Panc1 (cell line): ENCODE measurements at places on chromosomes 4 and X.

- no peak for DNase-seq
Measured at GRCh38 chr4:150316332-150317205, 238.3 kb downstream of the DCLK2 start.

- no peak for DNase-seq
Measured at GRCh38 chr4:24781999-24782745, 13.2 kb upstream of the SOD3 start.

DNA sequence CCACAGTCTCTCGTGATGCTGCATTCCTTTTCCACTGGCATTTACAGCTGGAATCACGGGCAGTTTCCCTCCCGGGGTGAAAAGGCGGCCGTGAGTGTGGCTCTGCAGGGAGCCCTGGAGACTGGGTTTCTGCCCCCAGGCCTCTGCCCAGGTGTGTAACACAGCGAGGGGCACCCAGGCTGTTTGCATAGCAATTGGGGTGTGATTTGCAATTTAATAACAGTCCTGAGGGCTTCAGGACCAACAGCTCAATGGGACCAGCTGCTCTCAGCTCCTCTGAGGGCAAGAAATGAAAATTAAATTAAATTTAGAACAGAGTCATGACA, 99.0 kb upstream of the SHOX start:
- DNase-seq = no peak

- no peak for DNase-seq
Measured at GRCh38 chr4:150379454-150379853, 202.5 kb upstream of the MAB21L2 start.

DNA sequence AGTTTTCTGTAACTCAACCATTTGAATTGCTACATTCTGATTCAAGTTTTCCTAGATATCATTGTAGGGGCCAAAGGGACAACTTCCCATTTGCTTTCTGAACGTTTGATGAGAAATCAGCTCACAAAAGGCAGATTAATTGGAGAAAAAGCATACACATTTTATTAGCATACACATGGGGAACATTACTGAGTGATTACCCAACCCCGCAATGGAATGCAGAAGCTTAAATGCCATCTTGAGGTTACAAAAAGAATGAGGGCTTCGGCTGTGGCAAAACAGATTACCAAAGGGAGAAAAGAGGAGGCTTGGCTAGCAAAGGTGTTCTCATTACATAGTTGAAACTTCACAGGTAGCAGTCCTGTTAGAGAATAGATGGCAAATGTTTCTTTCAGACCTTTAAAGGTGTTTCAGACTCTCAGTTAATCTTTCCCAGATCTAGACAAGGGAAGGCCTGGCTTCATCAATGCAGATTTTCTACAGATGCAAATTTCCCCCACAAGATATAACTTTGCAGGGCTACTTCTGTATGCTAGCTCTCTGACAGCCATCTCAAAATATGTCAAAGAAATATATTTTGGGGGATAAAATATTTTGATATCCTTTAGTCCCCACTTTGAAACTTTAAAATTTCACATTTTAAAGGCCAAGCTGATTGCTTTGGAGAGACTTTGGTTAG, 26.5 kb upstream of the HERC6 start:
- DNase-seq = no peak

DNA sequence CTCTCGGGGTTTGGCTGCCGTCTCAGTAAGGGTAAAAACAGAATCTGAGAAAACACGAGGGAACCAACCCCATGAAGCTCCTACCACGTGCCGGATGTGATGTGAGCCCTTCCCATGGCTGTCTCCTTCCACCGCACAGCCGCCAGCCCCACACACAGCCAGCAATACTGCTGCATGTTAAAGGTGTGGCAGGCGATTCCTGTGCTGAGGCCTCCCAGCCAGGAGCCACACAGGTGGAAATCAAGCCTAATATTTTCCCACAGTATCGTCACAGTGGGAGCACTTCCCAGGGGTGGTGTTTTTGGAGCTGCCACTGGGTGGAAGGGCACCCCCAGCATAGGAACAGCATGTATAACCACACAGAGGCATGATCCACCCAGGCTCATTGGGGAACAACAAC, 77.5 kb downstream of the SLC2A9 start:
- DNase-seq = no peak

DNA sequence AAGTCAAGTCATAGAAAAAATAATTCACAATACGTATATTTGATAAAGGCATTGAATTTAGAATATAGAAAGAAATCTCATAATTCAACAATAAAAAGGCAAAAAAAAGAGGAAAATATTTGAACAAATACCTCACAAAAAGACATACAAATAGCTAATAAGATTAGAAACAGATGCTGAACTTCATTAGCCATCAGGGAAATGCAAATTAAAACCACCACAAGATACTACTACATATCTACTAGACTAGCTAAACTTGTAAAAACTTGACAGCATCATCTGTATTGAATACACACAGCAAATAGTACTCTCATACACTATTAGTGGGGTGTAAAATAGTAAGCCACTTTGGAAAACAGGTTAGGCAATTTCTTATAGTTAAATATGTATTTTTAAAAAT, 128.7 kb upstream of the TLL1 start:
- no peak for DNase-seq

DNA sequence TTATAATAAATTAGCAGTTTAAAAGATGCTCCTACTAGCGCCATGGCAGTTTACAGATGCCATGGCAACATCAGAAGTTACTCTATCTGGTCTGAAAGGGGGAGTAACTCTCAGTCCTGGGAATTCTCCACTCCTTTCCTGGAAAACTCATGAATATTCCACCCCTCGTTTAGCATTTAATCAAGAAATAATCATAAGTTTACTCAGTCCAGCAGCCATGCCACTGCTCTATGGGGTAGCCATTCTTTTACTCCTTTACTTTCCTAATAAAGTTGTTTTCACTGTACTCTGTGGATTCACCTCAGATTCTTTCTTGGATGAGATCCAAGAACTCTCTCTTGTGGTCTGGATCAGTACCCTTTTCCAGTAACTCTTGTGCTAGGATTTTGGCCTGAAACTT, 52.3 kb downstream of the GUCY1B1 start:
- no peak for DNase-seq

DNA sequence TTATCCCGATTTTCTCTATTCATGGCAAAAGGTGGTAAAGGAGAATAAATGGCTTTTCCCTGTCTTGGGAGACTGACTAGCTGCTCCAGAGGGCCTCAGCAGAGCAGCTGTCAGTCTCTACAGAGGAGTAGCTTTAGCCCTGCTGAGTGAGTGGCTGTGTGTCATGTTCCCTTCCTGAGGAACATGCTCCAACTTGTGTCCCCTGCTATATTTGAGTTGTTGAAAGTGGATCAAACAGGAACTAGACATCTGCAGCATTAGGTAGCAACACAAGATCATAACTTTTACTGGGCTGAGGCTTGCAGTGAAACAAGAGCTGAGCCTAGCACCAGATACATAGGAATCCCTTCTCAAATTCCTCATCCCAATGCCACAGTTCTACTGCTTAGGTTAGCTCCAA, 26.7 kb upstream of the PLAC1 start:
- DNase-seq = no peak

GRCh38 chrX:45007598-45007997, 134.6 kb downstream of the KDM6A start:
- no peak for DNase-seq

- DNase-seq = no peak
Measured at GRCh38 chrX:46961574-46962283, 49.5 kb downstream of the JADE3 start.

- DNase-seq = peak; percentile 32
Measured at GRCh38 chr4:165580351-165580905, 201.6 kb downstream of the CPE start.

DNA sequence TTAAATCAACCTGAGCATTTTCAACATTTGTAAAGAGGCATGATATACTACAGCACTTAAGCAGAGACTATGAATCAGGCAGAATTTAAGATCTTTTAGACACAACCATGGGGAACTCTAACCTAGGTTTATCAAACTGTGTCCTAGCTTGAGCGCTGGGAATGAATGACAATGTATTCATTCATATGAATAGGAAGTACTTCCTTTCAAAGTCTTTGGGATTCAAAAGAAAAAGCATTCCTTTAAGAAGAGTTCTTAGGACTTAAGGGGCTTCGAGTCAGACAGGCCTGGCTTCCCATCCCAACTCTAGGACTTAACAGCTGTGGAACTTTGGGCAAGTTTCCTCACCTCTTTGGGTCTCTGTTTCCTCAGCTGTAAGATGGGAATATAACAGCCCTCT, 104.6 kb downstream of the ANAPC4 start:
- no peak for DNase-seq

DNA sequence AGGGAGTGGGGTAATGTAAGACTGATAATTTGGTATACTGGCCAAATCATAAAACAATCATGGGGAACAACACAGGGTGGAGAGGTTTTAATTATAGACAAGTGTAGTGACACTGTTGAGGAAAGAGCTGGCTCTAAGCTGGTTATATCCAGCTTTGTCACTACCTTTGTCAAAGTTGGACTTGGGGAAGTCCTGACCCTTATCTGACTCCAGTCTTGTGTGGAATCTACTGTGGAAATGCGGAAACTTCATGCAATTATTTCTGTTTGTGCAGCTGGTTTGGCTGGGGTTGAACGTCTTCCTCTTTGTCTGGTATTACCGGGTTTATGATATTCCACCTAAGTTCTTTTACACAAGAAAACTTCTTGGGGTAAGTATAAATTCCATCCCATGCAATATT, 2.0 kb downstream of the CYBB start:
- no peak for DNase-seq

DNA sequence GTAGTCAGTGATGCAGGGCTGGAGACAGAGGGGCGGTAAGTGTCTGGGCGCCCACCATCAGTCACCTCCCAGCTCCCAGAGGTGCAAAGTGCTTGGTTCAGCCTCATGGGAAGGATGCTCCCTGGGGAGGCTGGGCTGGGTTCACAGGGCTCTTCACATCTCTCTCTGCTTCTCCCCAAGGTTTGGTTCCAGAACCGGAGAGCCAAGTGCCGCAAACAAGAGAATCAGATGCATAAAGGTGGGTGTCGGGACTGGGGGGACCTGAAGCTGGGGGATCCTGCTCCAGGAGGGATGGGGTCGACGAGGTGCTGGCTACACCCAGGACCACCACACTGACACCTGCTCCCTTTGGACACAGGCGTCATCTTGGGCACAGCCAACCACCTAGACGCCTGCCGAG, 10.1 kb downstream of the SHOX start:
- DNase-seq = no peak

GRCh38 chrX:49058794-49059193, at the start of gene CCDC120:
Gene CCDC120, plus strand, starts transcription at chrX:49058999. Its CDS starts 3,043 bp downstream, at chrX:49062042.
- no peak for DNase-seq

GRCh38 chrX:53441531-53442321, 7.6 kb upstream of the HSD17B10 start:
- DNase-seq = no peak

DNA sequence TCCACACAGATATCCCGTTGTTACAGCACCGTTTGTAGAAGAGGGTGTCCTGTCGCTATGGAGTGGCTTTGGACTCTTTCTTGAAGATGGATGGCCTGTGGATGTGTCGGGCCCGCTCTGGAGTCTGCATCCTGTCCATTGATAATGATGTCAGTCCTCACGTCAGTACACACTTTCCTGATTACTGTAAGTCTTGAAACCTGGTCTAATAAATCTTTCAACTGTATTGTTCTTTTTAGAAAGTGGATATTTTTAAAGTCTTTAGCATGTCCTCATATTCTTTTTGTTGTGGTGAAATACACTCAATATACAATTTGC, 14.9 kb downstream of the MSANTD1 start:
- no peak for DNase-seq
